Epithelial cell of esophagus (primary cell): ENCODE measurements at places on chromosomes 7 and 10.
A peak's percentile ranks its signal among the peaks of the same experiment; 100 is the strongest.

DNA sequence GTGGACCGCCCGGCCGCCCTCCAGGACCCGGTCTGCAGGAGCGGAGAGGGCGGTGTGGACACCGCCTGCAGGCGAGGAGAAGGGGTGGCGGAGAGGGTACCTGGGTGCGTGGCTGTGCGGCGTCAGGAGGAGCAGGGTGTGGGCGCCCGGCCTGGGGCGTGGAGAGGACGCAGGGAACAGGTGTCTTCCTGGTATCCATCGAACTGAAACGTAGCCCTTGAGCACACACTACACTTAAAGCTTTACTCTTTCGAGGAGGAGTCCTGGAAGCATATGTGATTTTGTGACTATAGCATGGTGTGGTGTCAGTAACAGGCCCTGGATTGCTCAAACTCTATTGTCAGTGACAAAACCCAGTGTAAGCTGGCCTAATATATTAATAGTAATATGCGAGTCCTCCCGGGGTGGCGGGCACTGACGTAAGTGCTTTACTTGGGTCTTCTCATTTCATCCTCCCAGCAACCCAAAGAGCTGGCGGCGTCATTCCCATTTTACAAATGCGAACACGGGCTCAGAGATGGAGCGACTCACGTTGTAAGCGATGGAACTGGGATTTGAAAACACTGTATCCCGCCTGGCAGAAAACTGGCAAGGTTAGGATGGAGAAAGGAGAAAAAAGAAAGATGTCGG, 508 bp upstream of the TECPR1 start:
- DNase-seq = peak; percentile 10

GRCh38 chr10:132456881-132457280, 59.9 kb downstream of the PWWP2B start:
- DNase-seq = no peak

- peak; percentile 84 for DNase-seq
Observed at GRCh38 chr10:15088428-15089261, at the start of gene ACBD7. Gene ACBD7, minus strand, starts transcription at chr10:15088776. Its CDS starts 48 bp downstream, at chr10:15088728.

DNA sequence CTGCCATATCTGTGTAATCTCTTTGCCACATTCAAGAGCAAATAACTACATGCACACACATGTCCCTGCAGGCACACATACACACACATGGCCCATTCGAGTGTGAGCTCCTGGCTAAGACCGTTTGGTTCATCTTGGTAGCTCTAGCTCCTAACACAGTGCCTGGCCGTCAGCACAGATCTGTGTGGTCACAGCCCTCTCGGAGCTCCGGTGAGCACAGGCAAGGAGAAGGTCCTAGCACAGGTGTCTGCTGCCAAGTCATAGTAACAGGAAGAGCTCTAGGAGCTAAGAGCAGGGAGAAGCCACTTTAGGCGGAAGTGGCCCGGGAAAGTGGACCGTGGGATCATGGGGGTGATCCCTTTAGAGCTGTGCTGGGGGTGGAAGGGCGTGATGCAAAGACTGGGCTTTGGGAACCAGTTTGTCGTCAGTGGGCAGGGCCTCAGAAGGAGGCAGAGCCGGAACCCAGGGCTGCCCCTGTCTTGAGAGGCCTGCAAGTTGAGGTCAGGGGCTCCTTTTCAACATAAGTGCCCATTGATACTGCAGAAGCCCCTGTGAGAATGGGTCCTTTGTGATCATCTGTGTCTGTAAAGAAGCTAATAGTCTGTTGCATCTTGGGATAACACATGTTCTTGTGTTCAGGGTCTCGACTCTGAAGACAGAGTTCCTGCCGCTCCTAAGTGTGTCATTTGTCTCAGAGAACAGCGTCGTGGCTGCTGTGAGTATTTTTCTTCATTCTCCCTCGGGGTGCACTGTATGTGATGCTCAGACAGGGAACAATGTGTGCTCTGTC, 16.6 kb upstream of the ARPC1B start:
- no peak for DNase-seq
